NCI-H82 (cell line): ENCODE measurements at places on chromosomes 1 and 21.

GRCh38 chr1:245552331-245552730 lies 397.5 kb downstream of the KIF26B start:
- DNase-seq: no peak

DNA sequence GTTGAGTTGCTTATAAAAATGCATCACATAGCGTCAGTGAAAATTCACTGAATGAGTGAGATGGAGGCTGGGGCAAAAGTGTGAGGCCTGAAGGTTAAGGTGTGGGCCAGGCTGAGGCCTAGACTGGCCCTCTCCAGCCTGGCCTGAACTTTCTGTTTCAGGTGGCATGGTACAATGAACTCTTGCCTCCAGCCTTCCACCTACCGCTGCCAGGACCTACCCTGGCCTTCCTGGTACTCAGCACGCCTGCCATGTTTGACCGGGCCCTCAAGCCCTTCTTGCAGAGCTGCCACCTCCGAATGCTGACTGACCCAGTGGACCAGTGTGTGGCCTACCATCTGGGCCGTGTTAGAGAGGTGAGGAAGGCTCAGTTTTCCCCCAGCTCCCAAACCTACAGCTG lies 7.1 kb downstream of the MMACHC start:
- DNase-seq: no peak

DNA sequence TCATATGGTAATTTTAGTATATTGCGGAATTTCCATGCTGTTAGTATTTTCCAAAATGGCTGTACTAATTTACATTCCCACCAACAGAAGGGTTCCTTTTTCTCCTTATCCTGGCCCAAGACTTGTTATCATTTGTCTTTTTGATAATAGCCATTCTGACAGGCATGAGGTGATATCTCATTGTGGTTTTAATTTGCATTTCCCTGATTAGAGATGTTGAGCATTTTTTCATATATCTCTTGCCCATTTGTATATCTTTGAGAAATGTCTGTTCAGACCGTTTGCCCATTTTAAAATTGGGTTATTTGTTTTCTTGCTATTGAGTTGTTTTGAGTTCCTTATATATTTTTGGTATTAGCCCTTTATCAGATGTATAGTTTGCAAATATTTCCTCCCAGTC lies 14.0 kb downstream of the CAPZA1 start:
- no peak for DNase-seq

- DNase-seq: no peak
Measured at GRCh38 chr1:160504651-160505050, 18.4 kb downstream of the SLAMF6 start.

DNA sequence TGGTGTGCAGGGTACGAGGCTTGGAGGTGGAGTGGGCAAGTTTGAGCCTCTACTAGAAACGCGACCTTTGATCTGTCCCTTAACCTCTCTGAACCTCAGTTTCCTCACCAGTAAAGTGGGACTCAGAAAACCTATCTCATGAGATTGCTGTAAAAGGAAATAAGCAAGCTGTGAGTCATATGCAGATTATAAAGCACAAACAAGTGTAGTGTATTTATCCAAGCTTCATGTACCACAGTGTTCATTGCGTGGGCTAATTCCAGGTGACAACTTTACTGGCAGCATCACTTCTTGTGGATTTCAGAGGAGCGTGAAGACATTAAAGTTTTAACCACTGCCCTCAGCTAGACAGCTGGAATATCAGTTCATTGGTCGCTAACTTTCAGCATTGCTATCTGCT lies 44.4 kb downstream of the ZNF697 start:
- no peak for DNase-seq

GRCh38 chr1:8434101-8434500 lies 116.2 kb downstream of the SLC45A1 start:
- DNase-seq: no peak

DNA sequence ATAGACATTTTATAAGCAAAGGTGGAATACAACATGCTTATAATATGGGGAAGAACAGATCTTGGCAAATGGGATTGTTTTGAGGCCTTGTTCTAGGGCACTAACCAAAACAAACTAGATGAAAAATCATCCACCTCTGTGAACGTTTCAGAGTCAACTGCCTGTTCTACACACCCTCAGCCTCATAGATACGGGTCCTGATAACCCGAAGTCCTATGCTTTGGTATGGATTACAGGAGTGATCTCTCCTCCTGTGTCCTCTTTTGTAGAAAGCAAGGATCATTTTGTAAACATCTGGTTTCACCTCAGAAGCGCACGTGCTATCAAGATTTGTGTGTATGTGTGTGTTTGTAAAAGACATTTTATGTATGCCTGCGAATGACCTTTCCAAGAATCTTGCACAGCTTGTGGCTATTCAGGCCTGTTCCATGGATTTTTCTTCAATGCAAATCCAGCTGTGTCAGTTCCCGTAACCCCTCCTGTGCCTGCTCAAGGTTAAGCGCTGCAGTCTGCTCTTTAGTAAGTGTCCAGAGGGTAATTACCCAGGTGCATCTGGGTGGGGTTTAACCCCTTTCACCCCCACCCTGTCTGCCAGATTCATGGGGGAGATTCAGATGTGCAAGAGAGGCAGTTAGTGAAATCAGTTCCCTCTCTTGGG lies 132.4 kb downstream of the ROR1 start:
- peak; percentile 56 for DNase-seq

- DNase-seq: no peak
Measured at GRCh38 chr1:97739596-97740103, 181.2 kb downstream of the DPYD start.

- no peak for DNase-seq
Measured at GRCh38 chr1:6179564-6180175, 451 bp downstream of the CHD5 start.

GRCh38 chr1:181179987-181180365 lies 91.5 kb downstream of the IER5 start:
- peak; percentile 91 for DNase-seq

DNA sequence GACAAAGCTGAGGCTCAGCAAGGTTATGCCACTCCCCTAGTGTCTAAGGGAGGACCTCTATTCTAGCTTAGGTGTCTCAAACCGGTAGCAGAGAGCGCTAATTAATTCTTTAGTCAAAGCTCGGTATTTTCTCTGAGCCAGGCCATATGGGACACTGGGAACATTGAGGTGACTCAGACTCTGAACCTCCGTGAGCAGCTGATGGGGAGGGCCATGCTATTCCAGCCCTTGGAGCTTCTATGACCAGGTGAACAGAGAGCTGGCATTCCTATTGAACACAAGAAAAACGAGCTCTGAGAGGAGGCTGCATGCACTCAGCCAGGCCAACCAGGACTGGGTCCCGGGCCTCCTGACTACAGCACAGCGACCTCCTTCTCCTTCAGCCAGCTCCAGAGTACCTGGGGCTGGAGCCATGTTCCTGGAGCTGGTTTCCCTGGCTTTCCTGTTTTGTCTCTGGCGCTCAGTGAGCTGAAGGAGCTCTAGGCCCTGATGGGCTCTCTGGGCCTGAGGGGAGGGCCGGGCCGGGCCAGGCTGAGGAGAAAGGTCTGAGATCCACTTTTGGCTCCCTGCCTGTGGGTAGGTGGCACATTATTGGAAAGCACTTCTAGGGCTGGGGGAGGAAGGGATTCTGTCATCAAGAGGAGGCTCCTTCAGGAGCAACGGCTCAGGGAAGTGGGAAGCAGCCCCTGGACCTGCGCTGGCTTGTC lies 37.0 kb downstream of the SLC9A1 start:
- peak; percentile 31 for DNase-seq
